Esophagus mucosa (tissue), 1 donor: ENCODE measurements at places on chromosomes 12 and 14. TPM values are rescaled to one million over a fixed set of nuclear protein-coding genes. Genes with fewer than 3 reads are reported as not detected.

Gene AKAP5
- 0.16 TPM for total RNA-seq

GRCh38 chr12:94245631-94246383, 97.4 kb downstream of the PLXNC1 start:
- no peak for ATAC-seq

DNA sequence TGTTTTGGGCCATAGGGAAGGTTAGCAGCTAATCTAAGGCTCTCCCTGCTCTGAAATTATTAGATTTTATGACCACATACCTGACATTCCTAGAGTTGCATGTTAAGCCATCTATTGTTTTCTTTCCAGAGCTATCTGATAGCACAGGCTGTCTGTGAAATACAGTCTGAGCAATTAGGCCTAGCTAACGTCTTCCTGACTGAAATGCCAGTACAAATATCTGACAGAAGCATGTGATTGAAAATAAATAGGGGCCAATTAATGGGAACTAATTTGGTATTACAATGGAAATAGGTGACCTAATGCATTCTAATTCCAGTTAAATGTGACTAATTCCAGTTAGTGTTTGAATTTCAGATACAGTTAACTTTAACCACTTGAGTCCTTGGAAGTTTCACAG, 115.2 kb downstream of the C12orf75 start:
- ATAC-seq, result no peak

DNA sequence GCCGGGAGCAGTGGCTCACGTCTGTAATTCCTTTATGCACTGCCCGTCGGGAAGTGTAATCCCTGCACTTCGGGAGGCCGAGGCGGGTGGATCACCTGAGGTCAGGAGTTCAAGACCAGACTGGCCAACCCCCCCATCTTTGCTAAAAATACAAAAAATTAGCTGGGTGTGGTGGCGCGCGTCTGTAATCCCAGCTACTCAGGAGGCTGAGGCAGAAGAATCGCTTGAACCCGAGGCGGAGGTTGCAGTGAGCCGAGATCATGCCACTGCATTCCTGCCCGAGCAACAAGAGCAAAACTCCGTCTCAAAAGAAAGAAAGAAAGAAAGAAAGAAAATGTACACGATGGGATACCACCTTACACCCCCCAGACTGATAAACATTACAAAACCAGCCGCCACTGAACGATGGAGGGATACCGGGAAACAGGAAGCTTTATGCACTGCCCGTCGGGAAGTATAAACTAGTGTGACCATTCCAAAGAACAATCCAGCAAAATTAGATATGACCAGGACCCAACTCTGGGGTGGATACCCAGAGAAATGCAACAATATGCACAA, 1.1 kb downstream of the ABCD4 start:
- ATAC-seq, result peak; percentile 9

Gene BCL7A
- total RNA-seq, result 2.3 TPM

DNA sequence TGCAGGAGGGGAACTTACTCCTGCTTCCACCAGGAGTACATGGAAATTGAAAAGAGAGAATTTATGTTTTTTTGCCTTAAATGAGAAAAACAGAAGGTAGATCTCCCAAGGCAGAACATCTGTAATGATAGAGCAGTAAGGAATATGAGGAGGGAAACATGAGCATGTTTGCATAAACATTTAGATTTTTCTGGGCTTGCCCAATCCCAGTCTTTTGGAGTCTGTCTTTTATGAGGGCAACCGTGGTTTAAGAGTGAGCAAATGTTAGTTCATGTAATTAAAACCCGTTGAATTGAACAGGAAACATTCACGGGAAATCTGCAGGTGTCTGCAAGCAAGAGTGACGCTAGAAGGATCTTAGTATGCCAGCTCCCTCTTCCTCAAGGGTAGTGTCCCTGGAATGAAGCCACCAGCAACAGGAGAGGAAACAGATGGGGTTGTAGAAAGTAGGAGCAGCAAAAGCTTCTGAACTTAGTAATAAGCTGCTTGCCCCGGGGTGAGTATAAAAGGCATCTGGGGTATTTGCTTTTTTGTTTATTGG, 79.3 kb downstream of the ARF6 start:
- peak; percentile 74 for ATAC-seq

Gene CCDC38
- not detected for total RNA-seq
